CD4-positive, alpha-beta T cell treated with Interleukin-1 beta for 1 hour (primary cell): ENCODE measurements at places on chromosomes 5 and 9.
A peak's percentile ranks its signal among the peaks of the same experiment; 100 is the strongest.

- no peak for DNase-seq
Measured at GRCh38 chr5:120632430-120632829, 168.3 kb downstream of the PRR16 start.

GRCh38 chr9:133534346-133535291 lies at the start of gene ADAMTSL2:
ADAMTSL2 (plus strand) TSS chr9:133534704; CDS start chr9:133536713, 2,009 bp downstream.
- DNase-seq, result peak; percentile 34

GRCh38 chr5:159971514-159971913 lies 37.4 kb upstream of the TTC1 start:
- no peak for DNase-seq

DNA sequence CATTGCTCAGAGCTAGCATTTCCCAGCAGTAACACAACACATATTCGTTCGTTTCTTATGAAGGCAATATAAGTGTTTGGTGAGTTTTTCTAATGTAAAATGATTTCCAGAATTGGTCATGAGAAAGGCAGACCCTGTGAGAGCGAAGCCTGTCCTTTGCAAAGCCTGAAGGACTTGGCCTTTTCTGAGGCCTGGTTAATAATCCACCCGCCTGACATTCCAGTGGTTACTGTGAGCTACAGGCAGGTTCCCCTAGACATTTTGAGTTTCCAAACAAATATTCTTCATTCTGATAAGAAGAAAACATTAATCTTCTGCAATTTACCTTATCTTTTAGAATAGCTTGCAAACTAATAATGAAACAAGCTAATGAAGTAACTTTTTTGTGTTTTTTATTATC lies 38.0 kb downstream of the ADAMTS16 start:
- DNase-seq, result no peak

- DNase-seq, result no peak
Measured at GRCh38 chr5:167770461-167770860, 521.0 kb upstream of the WWC1 start.

GRCh38 chr5:114636271-114636670 lies 274.4 kb downstream of the KCNN2 start:
- DNase-seq, result no peak

- no peak for DNase-seq
Measured at GRCh38 chr9:132703336-132703735, 33.1 kb downstream of the GTF3C4 start.

- no peak for DNase-seq
Measured at GRCh38 chr5:124948062-124948753, 201.8 kb upstream of the ZNF608 start.

DNA sequence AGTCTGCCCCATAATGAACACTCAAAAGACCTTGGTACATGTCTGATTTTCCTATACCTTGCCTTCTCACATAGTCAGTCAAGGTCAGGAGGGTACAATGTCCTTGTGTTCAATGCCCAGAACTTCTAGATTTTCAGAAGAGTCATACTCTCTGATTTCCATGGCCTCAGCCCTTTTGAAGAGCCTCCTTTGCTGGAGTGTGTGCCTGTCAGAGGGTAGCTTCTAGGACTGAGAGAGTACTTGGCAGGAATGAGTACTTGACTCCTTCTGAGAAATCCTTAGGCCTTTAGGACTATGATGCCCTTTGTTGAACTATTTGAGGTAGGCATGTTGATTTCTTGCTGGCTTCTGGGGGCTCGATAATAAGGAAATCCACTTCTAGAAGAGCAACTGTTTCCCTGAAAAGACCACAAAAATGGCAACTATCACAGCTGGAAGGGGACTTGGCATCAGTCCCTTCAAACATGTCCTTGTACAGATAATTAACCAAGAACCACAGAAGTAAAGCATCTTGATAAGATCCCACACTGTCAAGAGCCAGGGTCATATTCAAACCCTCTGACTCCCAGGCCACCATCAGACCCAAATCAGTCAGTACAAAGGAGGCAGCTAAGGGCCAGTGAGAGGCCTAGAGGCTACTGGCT lies 10.6 kb upstream of the MEGF9 start:
- no peak for DNase-seq

DNA sequence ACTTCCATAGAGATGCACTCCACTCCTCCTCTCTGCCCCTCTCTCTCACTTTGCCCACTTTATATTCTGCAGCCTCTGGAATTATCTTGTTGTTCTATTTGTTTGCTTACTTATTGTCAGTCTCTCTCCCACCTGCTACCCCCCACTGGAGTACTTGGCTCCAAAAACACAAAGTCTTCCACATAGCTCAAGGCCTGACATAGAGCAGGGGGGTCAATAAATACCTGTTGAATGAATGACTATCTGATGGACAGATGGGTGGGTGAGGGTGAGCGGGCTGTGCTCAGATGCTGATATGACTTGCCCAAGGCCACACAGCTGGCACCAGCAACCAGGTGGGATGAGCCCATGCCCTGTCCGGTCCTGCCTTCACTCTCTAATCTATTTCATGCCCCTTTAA lies 13.4 kb upstream of the UNC5A start:
- no peak for DNase-seq

DNA sequence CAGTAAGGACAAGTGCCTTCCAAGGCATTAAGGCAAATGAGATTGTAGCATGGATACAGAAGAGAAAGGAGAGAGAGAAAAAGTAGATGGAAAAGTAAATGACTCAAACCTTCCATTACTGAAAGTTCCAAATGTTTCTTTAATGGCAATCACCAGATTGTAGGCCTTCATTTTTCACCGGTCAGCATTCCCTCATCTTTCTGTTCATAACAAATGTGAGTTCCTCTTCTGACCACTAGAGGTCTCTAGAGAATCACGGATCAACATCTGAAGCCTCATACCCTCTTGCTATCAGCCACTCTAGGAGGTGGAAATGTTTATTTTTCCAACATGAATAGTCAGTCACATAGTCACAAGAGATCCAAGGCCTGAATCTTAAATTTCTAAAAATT lies 73.6 kb upstream of the RPS23 start:
- DNase-seq, result peak; percentile 55

GRCh38 chr9:94827584-94828304 lies 101.2 kb downstream of the AOPEP start:
- no peak for DNase-seq

DNA sequence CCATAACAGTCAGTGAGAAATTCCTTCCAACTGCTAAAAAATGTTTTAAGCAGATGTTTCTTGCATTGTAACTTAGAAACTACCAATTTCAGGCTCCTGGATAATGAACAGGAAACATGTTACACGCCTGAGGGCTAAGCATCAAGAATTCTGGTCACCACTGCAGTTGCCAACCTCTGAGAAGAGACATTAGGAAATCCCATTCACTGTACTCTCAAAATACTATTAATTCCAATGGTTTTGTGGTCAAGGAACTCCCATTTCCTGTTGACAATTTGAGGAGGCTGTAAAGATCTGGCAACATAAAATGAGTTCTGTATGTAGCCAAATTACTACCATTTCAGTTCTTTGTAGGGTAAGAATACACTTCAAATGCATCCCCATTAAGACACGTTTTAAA lies 456.0 kb upstream of the MEF2C start:
- DNase-seq, result no peak

GRCh38 chr9:76610011-76610352 lies 151.0 kb downstream of the GCNT1 start:
- DNase-seq, result peak; percentile 27

DNA sequence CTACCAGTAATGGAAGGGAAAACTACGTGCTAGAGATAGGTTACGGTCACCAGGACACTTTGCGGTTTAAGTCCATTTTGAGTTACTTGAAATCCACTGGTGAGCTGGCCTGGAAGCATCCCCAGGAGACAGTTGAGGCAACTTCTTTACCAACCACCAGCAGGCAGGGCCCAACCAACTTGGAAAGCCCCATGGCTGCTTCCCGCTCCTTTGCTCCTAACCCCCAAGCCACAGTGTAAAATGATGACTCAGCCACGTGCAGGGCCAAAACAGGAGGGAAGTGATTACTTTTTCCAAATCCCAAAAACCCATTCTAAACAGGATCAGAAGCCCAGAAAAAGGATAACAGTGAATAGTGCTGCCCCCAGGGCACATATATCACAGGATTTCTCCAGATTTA lies 87.4 kb downstream of the PAX5 start:
- DNase-seq, result no peak

- DNase-seq, result no peak
Measured at GRCh38 chr5:171757853-171758535, 27.6 kb upstream of the SMIM23 start.

GRCh38 chr9:134544388-134545214 lies 97.0 kb upstream of the COL5A1 start:
- DNase-seq, result no peak

- no peak for DNase-seq
Measured at GRCh38 chr5:5544094-5544663, 121.7 kb downstream of the ICE1 start.

- DNase-seq, result no peak
Measured at GRCh38 chr5:1570975-1571374, 47.2 kb upstream of the LPCAT1 start.

DNA sequence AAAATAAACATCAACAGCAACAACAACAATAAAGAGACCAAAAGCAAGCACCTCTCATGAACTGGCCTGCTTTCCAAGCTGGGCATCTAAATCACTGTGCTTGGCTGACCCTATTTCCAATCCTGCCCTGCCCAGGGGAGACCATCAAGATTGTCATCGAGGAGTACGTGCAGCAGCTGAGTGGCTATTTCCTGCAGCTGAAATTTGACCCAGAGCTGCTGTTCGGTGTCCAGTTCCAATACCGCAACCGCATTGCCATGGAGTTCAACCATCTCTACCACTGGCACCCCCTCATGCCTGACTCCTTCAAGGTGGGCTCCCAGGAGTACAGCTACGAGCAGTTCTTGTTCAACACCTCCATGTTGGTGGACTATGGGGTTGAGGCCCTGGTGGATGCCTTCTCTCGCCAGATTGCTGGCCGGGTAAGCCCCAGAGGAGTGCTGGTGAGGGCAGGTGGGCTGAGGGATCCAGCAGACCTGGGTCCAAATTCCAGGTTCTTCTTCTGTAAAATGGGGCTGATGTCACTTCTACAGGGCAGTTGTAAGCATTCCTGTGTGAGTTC lies 15.6 kb downstream of the PTGS1 start:
- no peak for DNase-seq

DNA sequence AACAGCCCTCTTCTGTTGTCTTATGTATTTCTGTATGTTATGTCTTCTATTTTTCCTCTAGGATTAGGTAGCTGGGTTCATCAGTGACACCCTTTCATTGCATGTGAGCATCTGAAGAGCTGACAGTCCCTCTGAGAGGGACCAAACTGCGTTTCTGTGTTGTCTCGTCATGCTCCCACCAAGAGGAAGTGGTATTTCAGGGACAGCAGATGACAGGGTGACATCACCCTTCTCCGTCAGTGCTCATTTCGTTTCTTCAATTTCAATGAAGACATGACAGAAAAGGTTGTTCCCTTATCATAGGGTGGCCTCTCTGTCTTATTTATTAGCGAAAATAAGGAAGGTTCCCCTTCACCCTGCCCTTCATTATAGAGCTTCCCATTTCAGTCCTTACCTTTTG lies 225.9 kb upstream of the NR4A3 start:
- DNase-seq, result peak; percentile 63

DNA sequence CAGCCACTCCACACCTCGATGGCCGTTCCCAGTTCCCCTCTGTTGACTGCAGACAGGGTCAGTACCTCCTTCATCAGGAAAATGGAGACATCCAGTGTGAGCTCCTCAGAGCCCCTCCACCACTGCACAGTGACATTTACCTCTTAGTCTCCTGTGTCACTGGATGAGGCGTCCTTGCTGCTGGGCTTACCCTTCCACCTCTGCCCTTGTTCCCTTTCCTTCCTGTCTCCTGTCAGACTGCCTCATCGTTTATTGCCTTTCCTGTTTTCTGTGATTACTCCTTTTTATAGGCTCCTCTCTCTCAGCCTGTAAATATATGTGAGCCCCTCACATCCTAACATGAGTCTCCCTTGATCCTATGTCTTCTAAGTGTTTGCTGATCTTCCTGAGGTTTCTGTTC lies 23.2 kb upstream of the SPTAN1 start:
- no peak for DNase-seq

GRCh38 chr5:54083851-54084250 lies 226.5 kb downstream of the ARL15 start:
- DNase-seq, result no peak

- DNase-seq, result no peak
Measured at GRCh38 chr5:177096162-177097015, 9.7 kb downstream of the FGFR4 start.

DNA sequence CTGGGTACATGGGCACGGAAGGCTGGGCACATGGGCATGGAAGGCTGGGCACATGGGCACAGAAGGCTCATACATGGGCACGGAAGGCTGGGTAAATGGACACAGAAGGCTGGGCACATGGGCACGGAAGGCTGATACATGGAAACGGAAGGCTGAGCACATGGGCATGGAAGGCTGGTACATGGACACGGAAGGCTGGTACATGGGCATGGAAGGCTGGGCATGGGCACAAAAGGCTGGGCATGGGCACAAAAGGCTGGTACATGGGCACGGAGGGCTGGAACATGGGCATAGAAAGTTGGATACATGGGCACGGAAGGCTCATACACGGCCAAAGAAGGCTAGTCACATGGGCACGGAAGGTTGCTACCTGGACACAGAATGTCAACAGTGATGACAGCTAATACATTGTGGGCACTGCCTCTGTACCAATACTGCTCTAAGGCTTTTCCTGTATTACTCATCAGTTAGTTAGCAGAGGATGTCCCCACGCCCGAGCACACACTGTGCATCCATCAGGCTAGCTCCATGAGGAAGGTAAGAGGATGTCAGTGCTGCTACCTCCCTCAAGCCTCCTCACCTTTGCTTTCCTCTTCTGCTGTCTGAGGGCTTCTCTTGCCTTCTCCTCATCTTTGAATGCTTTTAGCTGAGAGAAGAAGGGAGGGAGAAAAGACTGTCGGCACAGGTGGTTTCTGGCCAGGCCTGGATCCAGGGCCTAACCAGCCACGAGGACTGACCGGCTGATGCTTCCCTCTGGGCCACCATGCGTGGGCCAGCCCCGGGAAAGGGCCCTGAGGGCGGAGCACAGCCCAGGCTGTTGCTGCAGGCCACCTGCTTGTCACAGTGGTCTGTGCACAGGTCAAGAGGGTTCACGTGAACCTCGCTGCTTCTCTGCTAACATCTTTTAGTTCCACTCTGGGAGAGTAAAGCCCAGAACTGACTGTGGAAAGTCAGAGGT lies 14.3 kb downstream of the GPX3 start:
- DNase-seq, result no peak

- DNase-seq, result no peak
Measured at GRCh38 chr5:946720-947625, 54.3 kb downstream of the TRIP13 start.

GRCh38 chr5:82156874-82157273 lies 121.3 kb downstream of the RPS23 start:
- DNase-seq, result no peak

DNA sequence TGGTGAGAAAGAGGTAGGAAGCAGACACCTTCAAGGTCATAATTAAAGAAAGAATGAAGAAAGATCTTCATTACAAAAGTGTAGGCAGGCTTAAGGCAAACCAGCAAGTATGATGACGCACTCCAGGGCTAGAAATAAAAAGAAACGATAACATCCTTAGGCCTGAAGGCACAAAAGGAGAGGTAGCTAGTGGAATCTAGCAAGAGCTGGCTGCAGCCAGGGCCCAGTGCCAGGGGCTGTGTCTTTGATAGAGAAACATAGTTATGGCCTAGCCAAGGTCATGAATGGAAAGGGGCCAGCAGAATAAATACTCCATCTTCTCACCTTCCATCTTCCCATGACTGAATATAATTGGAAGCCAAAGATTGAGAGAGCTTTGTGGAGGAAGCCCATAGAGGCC lies 6.8 kb upstream of the SH3TC2 start:
- no peak for DNase-seq
